Inflammatory macrophage (primary cell): ENCODE measurements at places on chromosomes 12 and 14.
A peak's percentile ranks its signal among the peaks of the same experiment; 100 is the strongest.

GRCh38 chr14:48333221-48333920, 658.0 kb upstream of the MDGA2 start:
- DNase-seq = no peak

- no peak for DNase-seq
Observed at GRCh38 chr14:105485739-105486162, 935 bp upstream of the CRIP1 start.

DNA sequence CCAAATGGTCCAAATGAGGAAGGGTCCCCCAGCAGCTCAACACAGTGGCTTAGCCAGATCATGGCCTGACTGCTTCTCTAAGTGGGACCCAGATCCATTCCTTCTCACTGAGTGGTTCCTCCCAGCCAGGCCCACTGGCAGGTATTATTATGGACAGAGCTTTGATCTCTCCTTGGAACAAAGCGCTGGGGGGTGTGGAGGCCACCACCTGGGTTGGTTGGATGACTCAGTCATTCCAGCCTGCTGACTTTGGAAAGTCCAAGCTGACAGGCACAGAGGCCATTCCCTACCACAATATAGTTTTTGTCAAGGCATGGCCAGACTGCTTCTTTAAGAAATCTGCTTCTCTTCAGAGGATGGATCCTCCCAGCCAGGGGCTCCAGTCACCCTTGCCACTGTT, 341.1 kb downstream of the BTG1 start:
- no peak for DNase-seq

DNA sequence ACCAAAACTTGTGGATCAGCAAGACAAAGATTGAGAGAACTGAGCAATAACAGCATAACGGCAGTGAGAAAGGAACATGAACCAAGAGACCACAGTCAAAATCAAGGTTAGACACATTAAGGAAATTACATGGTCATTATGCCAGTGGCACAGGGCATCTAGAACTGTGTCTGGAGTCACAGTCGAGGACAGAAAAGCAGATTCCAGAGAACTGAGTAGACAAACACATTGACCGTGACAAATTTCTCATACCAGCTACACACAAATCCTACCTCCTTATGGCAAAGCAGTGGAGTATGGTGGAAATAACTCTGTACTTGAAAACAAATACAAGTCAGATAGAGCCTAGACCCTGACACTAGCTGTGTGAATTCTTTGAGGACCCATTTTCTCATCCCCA, 367.3 kb downstream of the DUSP6 start:
- no peak for DNase-seq

DNA sequence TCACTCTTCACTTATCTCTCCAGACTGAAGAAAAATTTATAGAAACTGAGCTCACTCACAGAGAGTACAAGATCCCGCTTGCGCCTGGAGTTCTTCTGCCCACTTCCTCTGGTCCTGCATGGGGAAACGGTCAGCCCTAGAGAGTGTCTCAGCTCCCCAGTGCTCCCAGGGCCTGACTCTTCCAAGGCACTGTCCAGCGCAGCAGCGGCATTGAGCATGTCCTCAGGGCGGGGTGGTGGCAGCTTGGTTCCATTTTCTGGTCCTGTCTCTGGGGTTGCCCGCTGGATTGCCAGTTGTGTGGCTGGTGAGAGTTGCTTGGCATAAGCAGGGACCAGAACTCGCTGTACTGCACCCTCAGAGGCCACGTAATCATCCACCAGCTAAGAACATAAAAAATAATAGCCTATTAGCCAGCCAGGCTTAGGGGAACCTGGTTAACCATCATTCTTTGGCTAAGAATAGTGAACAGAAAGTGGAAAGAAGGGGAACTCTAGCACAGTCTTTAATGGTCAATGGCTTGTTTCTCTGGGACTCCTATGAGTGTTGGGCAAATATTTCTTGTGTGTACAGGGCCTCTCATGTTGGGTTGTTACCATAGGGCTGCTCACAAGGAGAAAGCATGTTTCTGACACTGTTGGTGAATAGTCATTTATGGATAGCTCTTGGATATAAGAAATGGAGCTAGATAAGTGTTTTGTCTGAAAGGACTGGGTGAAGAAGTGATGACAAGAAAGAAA, 13.7 kb upstream of the AJUBA start:
- DNase-seq = no peak

GRCh38 chr12:46443594-46444263, 71.2 kb upstream of the SLC38A2 start:
- no peak for DNase-seq

- no peak for DNase-seq
Observed at GRCh38 chr14:83960832-83961512, 1569.0 kb upstream of the FLRT2 start.

DNA sequence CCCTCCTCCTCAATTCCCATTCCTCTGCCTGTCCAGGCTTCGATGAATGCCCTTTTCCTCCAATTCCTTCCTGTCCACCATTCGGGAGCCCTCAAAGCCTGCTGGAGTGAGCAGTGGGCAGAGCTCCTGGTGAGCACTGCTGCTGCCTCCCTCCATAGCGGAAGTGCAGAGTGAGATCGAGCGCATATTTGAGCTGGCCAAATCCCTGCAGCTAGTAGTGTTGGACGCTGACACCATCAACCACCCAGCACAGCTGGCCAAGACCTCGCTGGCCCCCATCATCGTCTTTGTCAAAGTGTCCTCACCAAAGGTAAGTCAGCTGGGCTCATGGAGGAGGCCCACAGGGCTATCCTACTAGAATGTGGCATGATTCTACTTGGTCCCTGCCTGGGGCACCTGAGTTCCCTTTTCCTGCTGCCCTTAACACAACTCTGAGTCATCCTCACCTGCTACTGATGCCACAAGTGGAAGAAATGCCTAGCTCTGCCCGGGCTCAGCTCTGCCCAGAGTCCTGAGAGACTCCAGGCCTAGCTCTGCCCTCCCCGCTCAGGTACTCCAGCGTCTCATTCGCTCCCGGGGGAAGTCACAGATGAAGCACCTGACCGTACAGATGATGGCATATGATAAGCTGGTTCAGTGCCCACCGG, 8.0 kb downstream of the CACNB3 start:
- no peak for DNase-seq

GRCh38 chr12:20596061-20596460, 99.1 kb upstream of the SLCO1C1 start:
- DNase-seq = peak; percentile 9

DNA sequence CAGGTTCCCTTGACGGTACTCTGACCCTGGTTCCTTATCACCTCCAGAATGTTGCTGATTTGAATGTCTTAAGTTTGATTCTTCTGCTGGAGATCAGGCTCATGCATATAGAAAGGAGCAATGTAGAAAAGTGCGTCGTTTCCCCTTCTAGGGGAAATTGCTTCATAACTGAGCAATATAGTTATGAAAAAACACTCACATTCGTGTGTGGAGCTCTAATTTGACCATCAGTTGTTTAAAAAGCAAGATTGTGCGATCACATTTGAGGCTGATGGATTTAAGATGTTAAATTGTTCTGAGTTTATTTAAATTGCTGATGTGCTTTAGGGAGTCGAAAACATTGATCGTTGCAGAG, 19.2 kb downstream of the PELI2 start:
- peak; percentile 48 for DNase-seq

DNA sequence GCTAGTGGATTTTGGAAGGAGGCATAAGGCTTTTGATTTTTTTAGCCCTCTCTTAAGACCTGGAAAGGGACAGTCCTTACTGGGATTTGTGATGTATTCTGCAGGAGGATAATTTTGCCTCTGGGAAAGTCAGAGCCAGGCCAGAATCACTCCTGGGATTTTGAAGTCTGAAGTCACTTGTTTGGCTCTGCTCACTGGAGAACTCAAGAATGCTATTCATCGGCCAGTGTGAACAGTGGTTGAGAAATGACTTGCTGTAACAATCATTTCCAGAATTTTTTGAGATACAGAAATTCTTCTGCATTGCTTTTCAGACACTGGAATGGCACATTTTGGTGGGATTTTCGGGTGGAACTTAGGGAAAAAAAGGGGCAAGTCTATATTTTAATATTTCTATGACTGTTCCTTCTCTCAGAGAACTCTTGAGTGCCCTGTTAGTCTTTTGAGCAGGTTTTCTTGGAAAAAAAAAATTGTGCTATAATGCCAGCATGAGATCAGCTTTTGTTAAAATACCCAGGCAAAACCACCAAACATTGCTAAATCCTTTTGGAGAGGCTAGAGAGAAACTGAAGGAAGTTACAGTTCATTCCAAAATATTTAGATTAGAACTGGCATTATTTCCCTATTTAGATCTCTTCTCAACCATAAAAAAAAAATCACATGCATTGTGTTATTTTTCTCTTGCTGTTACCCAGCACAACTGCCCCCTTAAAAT, 26.1 kb upstream of the BHLHE41 start:
- peak; percentile 60 for DNase-seq

DNA sequence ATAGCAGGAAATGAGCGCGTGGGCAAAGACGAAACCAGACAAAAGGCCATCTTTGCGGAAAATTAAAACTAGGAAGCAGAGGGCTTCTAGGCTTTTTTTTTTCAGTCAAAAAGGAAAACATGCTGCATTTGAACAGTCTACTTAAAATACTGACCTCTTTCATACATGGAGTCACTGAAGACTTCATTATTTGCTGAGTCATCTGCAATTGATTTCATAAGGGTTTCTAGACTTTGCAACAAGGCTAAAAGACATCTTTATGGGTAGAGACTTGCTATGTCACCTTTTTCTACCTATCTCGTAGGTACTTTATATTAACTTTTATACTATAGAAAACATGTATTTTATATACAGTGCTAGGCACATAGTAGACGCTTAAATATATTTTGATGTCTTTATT, 238.4 kb downstream of the TMEM132D start:
- no peak for DNase-seq

GRCh38 chr14:85607651-85608081, 77.7 kb downstream of the FLRT2 start:
- DNase-seq = peak; percentile 93

GRCh38 chr14:98103705-98104104, 1168.3 kb downstream of the BCL11B start:
- DNase-seq = no peak

- DNase-seq = no peak
Observed at GRCh38 chr12:65961190-65962035, 137.1 kb downstream of the HMGA2 start.

DNA sequence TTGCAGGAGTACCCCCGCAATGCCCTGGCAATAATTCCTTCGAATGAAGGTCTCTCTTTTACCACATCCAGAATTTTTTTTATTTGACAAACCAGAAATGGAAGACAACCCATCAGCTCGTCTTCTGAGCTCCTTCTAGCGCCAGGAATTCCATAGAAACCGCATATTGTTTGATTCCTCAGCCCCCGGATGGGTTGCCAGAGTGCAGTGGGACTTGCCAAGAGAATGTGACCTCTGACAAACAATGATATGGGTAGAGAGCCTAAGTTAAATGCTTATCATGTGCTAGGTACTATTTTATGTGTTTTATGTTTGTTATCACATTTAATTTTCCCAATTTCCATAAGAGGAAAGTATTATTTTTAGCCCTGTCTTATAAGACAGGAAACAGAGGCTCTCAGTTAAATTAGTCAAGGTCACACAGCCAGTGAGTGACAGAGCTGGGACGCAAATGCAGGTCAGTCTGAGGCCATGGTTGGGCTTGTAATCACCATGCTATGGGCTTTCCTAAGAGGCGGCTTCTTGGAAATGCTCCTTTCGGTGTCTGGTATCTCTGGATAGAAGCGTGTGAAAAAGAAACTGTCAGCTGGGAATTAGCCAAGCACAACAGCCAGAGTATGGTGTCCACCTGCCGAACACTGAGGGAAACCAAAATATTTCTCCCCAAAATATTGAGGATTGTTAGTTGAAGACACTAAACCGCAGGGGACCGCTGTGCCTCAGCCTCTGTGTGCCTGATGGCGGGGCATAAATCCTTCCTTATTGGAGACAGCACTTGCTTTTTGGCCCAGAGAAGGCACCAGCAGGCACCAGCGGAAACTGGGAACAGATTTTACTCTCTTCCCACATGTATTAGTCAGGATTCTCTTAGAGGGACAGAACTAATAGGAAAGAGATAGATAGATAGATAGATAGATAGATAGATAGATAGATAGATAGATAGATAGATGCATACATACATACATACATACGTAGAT, 29.4 kb upstream of the ETFBKMT start:
- DNase-seq = no peak

- DNase-seq = no peak
Observed at GRCh38 chr14:89466484-89466883, 49.5 kb upstream of the FOXN3 start.

- peak; percentile 42 for DNase-seq
Observed at GRCh38 chr12:59079002-59079401, 158.7 kb upstream of the LRIG3 start.

DNA sequence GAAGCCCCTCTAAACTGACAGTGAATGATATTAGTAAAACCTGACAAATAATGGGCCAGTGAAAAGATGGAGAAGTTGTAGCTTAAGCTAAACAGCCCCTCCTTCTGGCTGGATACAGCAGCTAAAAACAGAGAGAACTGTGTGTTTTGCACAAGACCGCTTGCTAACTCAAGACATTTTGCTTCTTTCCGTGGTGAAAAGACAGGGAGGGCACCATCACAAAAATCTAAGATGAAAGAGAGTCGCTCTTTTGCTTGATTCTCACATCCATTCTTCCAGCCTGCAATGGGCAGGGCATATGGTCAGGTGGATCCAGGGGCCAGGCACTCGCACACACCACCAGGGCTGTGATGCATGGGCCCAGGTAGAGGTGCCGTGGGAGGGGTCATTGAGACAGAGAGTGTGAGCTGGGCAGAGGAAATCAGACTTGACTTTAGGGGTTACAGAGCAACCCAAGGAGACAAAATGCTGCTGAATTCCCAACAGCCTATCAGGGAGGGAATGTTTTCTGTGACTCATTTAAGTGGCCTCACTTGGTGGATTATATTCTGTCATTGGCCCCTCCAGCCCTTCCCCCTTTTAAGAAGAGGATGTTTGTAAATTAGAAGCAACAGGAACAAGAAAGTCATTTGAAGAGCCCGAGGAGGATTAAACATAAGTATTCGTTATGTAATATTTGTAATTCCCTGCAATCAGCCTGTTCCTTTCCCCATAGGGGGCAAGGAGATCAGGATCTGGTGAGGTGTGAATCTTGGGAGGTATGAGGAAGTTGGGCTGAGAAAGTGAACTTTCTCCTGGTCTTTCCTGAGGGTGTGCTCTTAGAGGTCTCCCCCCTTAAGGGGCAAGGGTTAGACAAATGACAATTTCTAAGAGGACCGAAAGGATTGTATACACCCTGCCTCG, 12.3 kb downstream of the EMP1 start:
- DNase-seq = peak; percentile 66

GRCh38 chr12:42568952-42569915, 20.3 kb downstream of the PRICKLE1 start:
- peak; percentile 52 for DNase-seq

DNA sequence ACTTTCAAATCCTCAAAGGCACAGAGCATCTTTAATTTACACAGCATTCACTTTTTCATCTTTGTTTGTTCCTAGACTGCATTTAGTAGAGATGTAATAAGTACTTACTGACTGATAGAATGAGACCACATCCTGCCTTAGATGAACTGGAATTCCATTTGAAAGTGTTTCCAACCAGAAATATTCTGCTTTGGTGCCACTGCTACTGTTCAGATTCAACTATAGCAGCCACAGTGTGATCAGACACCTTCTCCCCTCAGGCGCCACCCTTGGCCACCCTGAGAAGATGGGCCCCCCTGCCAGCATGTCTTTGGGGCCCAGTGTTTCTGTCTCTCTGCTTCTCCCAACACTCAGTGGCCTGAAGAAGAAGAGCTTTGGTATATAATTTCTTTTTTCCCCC, 449.1 kb downstream of the RAD51B start:
- no peak for DNase-seq

GRCh38 chr12:104928036-104928745, 29.9 kb downstream of the SLC41A2 start:
- no peak for DNase-seq
